Stimulated activated CD4-positive, alpha-beta T cell treated with anti-CD3 and anti-CD28 coated beads, TNF-alpha, amount 100 ng/mL, for 1 hour (primary cell): ENCODE measurements at places on chromosomes 2 and 18.
A peak's percentile ranks its signal among the peaks of the same experiment; 100 is the strongest.

DNA sequence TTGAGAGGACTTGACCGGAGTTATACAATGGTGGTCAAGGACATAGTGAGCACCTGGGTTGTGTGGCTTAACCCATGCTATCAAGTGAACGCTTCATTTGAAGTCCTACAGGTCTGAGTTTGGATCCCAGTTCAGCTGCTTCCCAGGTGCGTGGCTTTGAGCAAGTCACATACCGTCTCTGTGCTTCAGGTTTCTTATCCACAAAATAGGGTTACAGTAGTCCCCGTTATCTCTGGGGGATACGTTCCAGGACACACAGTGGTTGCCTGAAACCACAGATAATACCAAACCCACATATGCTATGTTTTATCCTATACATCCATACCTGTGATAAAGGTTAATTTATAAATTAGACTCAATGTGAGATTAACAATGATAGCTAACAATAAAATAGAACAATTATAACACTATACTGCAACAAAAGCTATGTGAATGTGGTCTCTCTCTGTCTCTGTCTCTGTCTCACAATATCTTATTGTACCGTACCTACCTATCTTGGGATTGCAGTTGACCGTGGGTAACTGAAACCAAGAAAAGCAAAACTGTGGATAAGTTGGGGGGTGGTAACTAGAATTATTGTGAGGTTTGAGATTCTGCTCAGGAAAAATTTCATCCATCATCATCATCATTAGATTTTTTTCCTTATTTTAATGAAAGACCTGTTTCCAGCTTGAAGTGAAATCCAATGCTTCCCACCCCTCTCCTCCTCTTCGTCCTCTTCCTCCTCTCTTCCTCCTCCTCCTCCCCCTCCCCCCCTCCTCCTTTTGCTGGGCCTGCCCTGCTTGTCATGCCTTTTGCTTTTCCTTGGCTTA lies 22.7 kb downstream of the LBH start:
- DNase-seq: no peak

- no peak for DNase-seq
These were observed 89.9 kb downstream of the GULP1 start for GRCh38 chr2:188381614-188382013.

DNA sequence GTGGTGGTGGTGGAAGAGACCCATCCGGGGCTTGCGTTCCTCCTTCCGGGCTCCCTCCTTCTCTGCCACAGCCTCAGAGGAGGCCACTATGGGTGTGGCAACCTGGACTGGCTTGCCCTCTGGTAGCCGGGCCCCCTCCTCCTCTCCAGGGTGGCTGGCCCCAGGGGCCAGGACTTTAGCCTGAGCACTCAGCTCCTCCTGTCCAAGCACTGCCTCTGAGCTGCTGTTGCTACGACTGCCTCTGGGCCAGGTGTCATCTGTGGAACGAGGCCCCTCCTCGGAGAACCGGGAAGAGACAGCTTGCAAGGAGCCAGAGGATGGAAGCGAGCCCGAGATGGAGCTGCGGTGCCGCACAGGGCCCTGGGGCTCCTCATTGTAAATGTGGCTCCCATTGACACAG lies 16.7 kb upstream of the SFXN5 start:
- no peak for DNase-seq

GRCh38 chr2:205754285-205754923 lies 72.1 kb downstream of the NRP2 start:
- no peak for DNase-seq

DNA sequence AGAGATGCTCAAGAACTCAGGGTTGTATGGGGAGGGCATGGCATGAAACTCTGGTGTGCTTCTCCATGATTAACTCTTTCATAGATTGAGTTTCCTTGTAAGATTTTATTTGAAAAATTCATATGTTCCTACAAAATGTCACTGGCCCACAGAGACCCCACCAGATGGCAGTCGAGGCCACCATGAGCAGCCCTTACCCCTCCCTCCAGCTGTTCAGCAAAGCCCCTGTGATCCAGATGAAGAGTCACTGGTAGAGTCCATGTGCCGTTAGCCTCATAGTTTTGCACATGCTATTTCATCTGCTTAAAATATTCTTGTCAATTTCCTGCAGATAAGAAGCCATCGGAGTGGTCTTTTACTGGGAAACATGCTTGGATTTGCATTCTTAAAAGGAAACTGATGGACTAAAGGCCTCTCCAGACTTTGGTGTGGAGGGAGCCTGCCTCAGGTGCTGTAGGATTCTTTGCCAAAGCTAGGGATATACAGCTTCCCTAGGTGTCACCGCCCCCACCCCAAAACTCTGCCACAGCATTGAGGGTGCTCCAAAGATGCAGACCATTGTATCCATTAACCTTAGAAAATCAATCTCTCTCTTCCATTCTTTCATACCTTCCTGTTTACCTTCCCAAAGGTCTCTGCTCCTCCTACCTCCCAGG lies 18.8 kb downstream of the ZNF385B start:
- no peak for DNase-seq

DNA sequence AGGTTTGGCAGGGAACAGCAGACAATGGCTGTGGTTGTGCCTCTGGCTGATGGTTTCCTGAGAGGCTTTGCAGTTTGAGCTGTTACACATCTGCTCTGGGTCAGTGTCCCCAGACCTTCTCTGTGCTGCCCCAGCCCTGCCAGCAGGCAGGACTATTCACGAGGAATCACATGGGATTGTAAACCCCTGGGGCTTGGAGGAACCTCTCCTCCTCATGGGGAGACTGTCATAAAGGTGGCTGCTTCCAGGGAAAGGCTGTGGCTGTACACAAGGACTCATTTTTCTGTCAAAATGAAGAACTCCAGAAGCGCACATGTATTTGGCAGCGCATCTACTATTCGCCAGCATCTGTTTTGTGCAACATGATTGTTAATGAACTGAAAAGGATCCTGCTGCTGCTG lies 142.6 kb upstream of the CYP1B1 start:
- no peak for DNase-seq

- DNase-seq: no peak
These were observed 487.2 kb upstream of the GCFC2 start for GRCh38 chr2:76197842-76198448.

GRCh38 chr2:36441816-36442215 lies 86.2 kb downstream of the CRIM1 start:
- DNase-seq: no peak

DNA sequence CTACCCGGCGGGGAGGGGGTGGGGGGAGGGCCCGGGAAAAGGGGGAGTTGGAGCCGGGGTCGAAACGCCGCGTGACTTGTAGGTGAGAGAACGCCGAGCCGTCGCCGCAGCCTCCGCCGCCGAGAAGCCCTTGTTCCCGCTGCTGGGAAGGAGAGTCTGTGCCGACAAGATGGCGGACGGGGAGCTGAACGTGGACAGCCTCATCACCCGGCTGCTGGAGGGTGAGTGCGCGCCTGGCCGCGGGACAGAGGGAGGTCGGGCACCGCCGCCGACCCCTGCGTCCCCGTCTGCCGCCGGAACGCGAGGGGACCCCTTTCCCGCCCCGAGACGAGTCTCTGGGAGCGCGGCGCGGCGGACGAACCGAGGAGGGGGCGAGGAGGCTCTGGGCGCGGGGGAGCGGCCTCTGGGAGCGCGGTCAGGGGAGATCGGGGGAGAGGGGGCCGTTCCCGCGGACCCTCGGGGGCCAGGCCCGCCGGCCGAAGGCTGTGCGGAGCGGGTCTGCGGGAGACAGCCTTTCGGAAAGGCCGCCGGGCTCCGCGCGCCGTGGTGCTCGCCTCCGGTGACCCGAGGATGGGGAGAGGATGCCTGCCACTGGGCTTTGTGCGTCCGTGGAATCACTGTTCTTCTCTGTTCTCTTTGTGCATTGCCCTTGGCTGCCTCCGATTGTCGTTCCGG lies 463 bp downstream of the PPP1CB start:
- peak; percentile 2 for DNase-seq

DNA sequence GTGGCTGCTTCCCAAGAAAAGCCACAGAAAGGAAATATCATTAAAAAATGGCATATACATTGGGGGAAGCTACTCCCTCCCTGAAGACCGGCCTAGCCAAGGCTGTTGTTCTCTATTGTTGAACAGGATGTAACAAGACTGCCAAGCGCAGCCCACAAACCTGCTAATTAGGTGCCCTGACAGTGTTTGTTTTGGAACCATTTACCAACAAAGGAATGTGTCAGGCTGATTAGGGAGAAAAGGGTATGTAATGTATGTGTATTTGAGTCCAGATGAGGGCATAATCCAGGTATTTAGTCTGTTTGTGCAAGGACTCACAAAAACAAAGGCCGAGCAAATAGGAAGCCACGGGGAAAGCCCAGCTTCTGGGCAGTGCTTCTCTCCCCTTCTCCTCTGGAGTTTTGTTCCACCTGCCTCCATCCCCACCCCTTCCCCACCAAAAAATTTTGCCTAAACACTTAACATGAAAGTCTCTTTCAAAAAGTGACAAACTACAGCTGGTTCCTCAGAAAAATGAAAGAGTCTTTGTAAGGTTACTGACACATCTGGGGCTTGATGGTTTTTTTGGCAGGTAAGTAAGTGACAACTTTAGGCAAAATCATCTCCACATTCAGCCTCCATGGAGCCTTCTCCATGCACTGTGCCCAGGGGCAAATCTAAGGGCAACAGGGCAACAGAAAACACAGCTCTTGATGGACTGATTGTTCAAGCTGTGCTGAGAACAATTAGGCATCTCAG lies 78.3 kb upstream of the FZD5 start:
- DNase-seq: no peak

DNA sequence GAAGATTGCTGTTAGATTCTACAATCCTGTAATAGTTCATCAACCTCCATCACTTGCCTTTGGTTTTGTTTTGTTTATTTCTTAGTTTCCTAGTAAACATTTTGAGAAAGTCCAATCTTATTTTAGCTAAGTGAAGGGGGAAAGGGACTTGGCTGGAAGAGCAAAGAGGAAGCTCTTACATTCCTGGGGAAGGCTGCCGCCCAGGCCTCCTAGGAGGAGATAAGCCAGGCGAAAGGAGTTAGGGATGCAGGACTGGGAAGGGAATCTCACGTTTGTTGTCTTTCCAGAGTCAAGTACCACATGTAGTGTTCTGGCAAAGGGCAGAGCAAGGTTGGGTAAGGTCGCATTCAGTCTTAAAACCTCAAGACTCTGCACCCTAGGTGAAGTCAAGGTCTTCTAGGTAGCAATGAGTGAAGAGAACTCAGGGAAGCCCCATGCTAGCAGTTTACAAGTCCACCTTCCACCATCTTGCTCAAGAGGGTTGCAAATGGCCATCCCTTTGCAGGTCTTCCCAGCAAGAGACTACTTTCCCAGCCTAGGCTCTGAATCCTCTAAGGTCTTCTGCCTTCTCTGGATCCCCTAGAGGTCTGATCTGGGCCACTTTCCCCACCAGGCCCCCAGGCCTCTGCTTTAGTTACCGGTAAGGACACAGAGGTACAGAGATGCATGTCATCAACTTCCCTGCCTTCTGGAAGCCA lies 320.7 kb downstream of the CYP26B1 start:
- no peak for DNase-seq

DNA sequence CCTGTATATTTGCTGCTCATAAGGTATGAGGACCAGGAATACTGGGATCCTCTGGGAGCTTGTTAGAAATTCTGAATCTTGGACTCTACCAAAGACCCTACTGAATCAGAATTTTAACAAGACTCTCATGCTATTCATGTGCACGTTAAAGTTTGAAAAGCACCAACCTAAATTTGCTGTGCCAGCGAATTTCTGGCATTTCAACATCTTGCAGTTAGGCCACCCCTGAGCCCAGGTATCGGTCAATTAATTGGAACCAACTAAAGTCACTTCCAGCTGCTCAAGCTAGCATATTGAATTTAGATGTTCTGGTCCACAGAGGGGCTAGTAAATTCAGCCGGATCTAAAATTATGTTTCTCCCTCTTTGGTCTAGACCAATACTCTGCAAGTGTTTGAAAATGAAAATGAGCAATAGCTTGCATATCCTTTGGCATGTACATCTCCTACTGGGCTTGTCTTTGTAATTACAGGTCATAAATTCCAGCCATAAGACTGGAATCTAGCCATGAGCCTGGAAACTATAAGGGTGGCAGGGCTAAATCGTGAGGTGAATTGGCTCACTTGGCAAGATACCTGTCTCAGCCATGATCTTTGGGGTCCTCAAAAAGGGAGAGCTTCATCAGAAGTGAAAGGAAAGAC lies 72.4 kb downstream of the SKA1 start:
- no peak for DNase-seq

DNA sequence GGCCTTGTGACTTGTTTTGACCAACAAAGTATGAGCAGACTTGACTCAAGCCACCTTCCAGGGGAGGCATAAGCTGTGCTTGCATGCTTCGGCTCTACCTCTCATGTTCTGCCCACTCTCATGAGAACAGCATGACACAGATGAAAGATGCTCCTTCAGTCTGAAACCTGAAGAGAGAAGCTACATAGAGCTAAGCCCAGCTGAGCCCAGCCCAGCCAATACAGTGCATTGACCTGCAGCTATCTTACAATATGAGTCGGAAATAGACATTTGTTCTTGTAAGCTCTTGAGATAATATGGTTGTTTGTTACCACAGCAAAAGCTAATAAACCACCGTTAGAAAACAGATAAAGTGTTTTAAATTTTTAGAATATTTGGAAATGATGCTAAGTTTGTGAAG lies 426.7 kb upstream of the PKDCC start:
- DNase-seq: no peak

DNA sequence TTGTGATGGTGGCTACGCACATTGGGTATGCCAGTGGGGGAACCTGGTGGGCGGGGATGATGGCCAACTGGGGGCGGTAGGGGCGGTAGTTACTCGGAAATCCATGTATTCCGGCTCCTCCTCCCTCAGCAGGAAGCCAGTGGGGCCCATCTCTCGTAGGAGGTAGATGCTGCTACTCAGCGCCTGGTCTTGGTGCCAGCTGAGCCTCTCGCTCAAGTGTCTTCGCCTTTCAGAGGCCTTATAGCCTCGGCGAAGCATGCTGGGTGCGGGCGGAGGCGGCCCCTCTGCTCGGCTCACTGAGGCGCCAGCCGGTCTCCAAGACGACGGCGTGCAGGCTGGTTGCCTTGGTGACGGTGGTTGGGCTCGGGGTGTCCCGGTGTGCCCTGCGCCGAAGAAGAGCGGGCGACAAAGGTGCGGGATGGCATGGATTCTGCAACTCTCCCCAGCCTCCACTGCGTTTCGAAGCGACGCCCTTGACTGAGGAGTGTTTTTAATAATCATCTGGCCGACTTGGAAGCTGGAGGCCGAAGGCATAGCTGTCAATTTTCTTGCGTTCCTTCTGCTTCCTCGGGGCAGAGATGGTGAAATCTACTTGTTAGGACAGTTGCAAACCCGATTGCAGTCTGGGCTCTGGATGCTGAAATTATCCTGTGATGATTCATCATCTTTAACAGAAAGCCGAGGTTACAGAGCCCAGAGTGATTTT lies at the start of gene ZSWIM2:
Gene ZSWIM2, minus strand, starts transcription at position 298 of the 706 bp plus-strand sequence. Its CDS starts 40 bp downstream, at position 258.
- DNase-seq: no peak

- no peak for DNase-seq
These were observed 114.8 kb downstream of the SMAD2 start for GRCh38 chr18:47815486-47816270.
